ENCODE measurements at places on chromosomes 5 and 9.

DNA sequence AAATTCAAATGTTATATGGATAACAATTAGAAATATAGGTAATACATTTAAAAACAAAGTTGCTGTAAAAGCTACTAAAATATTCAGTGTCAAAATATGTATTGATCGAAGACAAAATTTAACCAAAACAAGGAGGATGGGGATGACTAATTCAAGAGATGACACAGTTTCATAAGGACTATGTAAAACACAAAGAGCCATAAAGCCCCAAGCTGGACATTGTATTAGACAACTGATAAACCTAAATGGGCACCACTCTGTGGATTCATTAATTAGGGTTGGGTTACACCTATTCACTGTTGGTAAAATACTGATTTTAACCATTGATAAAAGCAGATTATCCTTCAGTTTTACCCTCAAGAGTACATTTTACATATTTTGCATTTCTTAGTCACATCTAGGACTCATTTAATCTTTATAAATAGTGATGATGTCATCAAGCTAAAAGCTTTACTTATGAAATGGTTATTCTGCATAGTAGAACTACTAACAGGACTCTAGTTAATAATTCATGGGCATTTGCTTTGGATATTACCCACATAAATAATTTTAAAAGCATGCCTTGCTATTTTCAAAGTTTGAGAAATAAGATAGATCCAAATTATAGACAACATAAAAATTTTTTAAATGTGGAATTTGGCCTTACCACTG, 13.7 kb downstream of the TUT7 start:
- DNase-seq, result no peak

- DNase-seq, result no peak
These were observed 81.9 kb upstream of the FAM169A start for GRCh38 chr5:74948031-74948546.

DNA sequence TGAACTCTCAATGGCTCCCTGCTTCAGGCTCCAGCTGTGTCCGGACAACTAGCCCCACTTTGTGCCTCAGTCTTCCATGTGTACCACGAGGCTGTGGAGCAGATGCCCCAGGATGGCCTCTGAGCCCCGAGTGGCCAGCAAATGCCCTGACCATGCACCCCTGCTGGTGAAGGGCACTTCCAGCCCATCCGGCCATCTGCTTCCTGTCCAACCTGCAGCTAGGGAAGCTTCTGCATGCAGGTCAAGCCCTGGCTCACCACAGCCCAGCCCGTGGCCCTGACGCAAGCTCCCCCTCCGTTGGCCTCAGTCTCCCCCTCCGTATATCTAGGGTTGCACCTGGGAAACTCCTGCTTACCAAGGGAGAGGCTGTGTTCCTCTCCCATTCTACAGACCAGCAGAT, 4.8 kb downstream of the NINJ1 start:
- DNase-seq, result no peak

DNA sequence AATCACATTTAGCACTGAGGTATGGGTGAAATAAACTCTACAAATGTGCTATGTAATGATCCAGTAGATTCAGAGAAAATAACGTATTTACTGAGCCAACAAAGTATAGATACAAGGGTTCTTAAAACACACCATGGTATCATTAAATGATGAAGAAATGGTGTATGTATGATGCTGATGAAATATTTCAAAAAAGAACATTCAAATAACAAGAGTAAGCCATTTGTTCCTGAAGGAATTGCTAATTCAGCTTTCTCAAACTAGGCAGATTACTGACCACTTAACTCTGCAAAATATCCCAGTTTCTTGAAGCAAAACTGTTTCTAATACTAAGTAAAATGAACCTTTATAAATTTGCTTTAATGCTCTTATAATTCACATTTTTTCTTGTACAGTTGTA, 97.6 kb upstream of the IFNE start:
- DNase-seq, result no peak

DNA sequence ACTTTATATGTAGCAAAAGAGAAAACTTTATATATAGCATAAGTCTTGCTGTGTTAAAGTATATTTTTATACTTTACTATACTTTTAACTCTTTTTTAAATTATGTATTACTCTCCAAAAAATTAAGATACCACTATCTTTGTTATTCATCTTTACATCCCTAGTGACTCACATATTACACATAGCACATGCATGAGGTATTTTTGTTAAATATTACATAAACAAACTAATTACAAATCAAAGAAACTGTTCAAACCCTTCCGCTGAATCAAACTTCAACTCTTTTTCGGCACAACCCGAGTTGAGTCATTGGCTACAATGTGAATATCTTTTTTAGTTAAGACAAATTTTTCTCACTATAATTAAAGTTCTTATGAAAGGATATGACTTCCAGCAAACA, 32.1 kb downstream of the NADK2 start:
- DNase-seq, result no peak

DNA sequence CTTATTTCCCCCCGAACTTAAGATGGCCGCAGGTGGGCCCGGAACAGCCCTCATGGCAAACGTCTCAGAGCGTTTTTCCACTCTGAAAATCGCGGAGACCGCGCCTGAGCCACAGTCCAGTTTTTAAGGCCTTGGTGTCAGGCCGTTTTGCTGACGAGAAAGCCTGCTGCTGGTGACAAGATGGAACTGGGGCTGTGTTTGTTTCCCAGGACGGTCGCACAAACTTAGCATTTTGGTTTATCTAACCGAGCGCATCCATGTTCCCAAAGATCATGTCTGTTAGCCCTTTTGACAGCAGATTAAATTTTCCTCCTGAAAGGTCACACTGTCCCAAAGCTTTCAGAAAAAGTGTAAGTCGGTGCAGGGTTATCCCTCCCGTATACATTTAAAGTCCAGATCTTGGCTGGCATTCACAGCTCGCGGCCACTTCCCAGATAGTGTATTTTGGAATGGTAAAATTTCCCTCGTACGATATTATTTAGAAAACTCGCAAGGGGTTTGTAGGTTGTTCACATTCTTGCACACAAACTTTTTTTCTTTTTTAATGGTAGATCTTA, 812 bp downstream of the SREK1 start:
- DNase-seq, result no peak

- no peak for DNase-seq
These were observed 422.7 kb downstream of the TLE1 start for GRCh38 chr9:81266674-81267073.

DNA sequence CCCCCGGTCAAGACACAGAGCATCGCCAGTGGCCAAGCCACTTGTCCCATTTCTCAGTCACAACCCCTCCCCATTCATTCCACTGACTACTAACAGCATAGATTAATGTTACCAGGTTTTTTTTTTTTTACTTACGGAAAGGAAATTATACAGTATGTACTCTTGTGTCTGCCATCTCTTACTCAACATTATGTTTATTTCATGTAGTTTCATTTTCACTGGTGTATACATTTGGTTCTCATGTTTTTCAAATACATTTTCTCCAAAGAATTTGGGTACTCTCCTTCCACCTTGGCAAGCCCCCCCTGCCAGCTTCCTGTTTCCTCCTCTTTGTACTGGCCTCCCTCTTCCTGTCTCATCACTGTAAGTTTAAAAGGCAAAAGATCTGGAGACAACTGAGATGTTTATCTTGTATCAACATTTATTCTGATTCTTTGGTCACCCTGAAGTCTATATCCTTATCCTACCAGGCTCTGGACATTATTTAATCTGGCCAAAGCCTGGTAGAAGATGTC, 207.3 kb downstream of the SAXO1 start:
- DNase-seq, result no peak

GRCh38 chr5:171927345-171927941, 79.0 kb downstream of the FBXW11 start:
- DNase-seq, result no peak
